AG04450 (cell line): ENCODE measurements at places on chromosomes 6 and 20. TPM values are rescaled to one million over a fixed set of nuclear protein-coding genes. Genes with fewer than 3 reads are reported as not detected.

DNA sequence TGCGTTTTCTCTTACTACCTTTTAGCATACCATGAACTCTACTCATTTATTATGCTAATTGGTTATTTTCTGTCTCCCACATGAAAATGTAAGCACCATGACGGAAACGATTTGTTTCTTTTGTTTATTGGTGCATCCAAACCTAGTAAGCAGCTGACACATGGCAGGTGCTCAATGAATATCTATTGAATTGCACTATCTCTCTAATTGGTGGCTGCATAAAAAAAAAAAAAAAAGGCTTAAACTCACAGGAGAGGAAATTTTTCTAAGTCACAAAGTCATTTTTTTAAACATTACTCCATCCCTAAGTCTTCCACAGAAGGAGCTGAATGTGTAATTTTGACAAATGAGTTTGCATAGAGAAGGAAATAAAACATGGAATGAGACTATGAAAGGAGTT lies 608.4 kb downstream of the PTPRT start:
- DNase-seq, result no peak

DNA sequence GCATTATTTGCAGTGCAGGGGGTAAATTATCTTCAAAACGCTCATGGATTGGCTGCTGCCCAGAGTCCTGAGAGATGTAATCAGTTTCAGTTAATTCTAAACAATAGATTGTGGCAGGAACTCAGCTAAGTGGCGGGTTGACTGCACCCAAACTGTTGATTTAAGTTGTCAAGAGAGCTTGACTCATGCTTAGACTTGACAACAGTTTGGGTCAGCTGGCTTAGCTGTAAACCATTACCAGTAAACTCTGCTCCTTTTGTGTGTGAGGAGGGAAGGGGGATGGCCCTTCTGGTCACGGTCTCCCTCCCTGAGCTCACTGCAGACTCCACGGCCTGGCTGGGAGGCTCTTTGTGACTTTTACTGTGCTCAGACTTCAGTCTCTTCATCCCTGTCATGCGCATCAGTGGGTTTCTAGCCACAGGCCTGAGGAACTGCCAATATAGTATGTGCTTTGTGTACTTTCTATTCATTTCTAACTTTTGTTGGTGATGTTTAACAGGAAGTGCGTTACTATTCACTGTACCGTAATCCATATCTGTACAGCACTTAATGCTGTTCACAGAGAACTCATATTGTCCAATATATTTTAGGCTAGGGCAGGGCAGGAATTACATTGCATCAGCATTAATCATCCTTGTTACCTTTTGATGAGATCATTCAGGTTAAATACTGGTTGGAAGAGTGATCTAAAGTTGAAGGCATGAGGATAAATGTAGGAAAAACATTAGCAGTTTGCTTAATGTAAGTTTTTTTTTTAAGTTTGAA lies 488.3 kb downstream of the CDKAL1 start:
- peak; percentile 48 for DNase-seq

DNA sequence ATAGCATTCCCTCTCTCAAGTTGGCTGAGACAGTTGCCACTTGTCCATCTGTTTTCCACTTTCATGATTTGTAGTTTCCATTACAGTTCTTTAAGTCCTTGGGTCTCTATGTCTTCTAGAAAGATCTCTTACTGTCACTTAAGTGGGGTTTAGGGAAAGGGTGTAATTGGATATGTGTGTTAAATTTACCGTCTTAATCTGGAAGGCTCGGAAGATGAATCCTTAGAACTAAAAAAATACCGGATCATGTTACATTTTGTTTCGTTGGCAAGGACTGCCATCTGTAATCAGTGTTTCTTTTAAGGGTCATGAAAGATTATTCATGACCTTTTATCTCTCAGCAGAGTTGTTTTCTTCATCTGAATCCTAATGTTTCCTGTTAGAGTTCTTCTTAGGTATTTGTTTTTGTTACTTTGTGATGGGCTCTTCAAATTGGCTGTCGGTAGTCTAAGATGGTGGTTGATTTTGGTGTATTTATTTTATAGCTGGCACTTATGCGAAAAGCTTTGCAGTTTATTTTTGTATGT lies 21.8 kb upstream of the BTBD3 start:
- DNase-seq, result no peak

GRCh38 chr6:118788702-118789101 lies 105.2 kb upstream of the ASF1A start:
- DNase-seq, result no peak

GRCh38 chr20:5191829-5192569 lies 65.2 kb downstream of the CDS2 start:
- peak; percentile 57 for DNase-seq

DNA sequence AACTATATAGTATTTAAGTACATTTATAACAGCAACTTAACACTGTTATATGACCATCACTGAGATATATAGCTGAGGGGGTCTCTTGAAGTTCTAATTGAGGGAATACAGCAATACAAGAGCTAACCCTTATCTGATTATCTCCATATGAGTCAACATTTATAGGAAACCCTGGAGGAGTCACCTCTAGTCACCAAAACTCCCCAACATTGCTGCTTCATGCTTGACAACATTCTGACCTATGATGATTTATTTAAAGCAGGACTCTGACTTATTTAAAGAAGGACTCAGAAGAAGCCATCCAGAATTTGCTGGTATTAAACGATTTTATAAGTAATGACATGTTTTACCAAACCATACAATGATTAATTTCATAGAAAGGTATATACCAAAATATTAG lies 182.6 kb upstream of the NOX3 start:
- DNase-seq, result no peak

DNA sequence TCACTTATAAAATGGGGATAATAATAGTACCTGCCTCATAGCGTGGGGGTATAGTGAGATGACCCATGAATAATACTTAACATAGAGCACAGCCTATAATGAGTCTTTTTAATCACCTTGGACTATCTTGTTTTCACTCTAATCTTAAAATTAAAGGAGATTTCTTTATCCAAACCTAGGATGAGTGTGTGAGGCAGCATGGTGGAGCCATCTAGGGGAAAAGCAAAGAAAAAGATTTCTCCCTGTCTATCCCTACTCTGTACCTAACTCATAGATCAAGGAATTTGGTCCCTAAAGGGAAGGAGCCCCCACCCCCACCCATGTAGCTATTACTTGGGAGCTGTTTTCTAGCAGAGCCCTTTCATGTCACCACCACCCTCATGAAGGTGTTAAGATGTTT lies 45.2 kb upstream of the PAK5 start:
- no peak for DNase-seq

- no peak for DNase-seq
Measured at GRCh38 chr6:137423451-137424168, 70.6 kb downstream of the OLIG3 start.

GRCh38 chr6:44779130-44779826 lies 391.8 kb downstream of the CDC5L start:
- no peak for DNase-seq

DNA sequence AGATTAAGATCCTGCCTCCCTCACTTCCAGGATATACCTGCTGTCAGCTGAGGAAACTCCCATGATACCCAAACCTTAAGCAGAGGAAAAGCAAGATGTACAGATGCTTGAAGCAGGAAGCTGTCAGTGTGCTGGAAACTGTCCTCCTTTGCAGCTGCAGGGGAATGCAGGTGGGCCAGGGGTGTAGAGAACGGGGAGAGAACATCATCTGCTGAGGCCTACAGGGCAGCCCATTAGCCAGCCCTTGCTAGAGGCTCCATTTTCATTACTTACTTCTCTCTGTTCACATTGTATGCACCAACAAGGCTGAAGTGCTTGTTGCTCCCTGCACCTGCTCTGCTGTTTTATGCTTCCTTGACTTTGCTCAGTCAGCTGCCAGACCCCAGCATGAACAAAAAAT lies 119.1 kb downstream of the PRND start:
- no peak for DNase-seq

DNA sequence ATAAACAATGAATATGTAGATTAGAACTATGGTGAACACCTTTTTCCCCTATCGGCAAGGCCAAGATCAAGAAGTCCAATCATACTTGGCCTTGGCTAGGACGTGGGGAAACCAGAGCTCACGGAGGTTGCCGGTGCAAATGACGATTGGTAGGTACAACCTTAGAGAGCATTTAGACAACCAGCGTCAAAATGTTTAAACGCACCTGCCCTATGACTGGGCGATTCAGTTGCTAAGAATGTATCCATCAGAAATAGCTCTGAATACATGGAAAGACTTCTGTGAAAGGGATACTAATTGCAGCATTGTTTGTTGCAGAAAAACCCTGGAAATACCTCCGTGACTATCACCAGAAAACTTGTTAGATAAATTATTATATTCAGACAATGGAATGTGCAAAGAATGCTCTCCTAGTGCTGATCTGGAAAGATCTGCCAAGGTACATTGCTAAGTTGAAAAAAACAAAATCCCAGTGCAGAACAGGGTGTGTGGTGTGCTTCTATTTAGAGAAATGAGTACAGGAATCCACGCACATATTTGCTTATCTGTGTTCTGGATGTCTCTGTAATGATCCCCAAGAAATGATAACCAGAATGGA lies 48.0 kb upstream of the PTPN1 start:
- no peak for DNase-seq

GRCh38 chr20:37932919-37933318 lies 30.0 kb downstream of the VSTM2L start:
- DNase-seq, result no peak

DNA sequence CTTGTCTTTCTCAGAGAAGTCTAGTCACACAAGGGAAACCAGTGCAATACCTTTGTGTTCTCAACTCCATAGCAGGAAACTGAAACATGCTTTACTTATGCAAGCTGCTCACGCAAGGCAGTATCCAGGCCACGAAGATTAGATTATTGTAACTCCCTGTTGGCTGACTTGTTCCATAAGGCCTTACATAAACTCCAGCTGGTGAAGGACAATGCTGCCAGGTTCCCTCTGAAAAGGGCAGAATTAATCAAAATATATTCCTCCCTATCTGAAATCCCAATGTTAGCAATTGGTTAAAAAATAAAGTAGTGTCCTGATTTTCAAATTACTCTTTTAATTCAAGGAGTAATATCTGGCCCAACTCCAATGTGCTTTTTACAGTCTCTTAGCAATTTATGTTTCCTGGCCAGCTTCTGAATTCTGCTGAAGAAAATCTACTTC lies 966.6 kb downstream of the HACE1 start:
- no peak for DNase-seq

CRISP3 gene
- not detected in 2 replicates for polyA plus RNA-seq

TCF15 gene
- polyA plus RNA-seq, result not detected in 2 replicates

GSTA3 gene
- polyA plus RNA-seq, result not detected in 2 replicates

HRH3 gene
- polyA plus RNA-seq, result not detected in 2 replicates

RIPOR2 gene
- 7.3 TPM in 2 replicates for polyA plus RNA-seq
